ENCODE measurements at places on chromosomes 3 and 15.

- no peak for DNase-seq
These were observed 89.2 kb upstream of the SNRPA1 start for GRCh38 chr15:101384276-101384675.

GRCh38 chr3:189652042-189652441, 20.9 kb downstream of the TP63 start:
- no peak for DNase-seq

- peak; percentile 49 for DNase-seq
These were observed 16.8 kb downstream of the PLA2G4F start for GRCh38 chr15:42139596-42139995.

DNA sequence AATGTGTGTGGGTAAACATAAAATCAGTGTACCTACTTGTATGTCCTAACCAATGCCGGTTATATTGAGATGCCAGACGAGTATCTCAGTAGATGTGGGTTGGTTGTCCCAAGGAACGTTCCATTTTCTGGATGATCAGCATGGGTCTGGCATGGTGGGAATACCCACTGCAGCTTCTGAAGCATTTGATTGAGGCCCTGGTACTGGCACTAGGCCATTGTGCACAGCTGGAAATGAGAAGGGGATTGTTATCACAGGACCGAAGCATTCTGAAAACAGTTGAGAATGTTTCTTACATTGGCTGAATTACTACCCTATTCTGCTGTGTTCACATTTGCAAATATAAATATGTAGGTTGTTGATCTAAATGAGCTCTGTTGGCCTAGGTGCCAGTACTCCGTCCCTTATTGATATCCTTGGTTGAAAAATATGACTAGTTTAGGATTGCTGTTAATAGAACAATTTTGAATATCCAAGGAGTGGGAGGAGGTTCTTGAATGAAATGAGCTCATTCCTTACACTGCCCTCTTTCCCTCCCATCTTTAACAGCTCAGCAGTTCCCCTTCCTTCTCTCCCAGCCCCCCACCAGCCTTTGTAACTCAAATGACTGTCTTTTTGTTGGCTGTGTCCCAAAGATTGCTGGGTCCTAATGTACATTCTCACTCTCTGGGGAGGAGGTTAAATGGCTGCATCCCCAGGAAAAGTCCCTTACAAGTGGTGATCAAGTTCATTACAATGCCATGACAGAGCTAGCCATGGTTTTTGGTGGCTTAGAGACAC, 293.3 kb upstream of the TPM1 start:
- no peak for DNase-seq

DNA sequence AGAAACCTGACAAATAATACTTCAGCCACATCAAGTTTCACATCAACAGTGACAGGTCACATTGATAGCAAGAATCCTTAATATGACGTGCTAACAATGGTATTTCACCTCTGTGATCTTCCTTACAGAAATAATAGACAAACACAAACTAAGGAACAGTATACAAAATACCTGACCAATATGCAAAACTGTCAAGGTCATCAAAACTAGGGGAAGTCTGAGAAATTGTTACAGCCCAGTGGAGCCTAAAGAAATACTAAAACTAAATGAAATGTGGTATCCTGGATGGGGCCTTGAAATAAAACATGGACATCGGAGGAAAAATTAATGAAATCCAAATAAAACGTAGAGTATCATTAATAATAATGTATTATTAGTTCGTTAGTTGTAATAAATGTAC, 422.0 kb upstream of the ZNF385D start:
- no peak for DNase-seq

- no peak for DNase-seq
These were observed 434.5 kb downstream of the MCTP2 start for GRCh38 chr15:94665676-94666441.

DNA sequence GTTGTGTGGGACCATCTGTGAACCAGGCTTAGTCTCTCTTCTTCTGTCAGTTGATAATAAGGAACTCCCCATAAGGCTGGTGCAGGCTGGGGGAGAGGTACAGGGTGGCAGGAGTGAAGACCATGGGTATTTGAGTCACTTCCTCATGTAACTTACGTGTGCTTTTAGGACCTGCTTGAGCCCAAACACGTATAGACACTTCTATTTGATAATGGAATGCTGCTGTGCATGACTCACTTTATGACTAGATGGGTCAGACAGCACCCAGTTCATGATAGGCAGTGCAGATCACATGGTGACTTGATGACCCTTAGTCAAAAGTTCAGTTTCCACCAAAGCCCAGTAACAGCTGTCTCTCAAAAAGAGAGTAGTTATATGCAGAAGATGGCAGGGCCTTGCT, 490.9 kb downstream of the ZBBX start:
- no peak for DNase-seq

DNA sequence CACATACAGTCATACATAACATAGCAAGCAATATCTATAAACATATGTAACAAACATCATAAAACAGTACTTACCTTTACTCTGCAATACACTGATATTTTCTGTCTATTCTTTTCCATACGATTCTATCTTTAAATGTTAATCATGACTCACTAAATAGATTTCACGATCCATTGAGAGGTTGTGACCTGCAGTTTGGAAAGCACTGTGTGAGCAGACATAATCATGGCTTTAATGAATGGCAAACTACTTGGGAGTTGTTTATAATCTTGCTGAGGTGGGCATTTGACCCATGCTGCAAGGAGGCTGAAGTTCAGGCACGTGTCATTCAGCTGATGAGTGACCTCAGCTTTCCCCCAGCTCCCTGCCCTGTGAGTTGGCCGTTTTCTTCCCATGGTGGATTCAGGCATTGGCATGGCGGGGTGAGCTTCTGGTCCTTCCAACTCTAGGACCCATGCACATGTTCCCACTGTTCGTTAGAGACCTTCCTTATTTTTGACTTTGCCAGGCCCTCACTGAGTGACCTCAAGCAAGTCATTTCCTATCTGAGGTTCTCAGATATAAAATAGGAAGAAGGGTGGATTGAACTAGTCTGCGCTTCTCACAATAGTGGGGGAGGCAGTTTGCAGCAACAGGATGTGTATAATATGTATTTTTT, 41.7 kb downstream of the PAQR5 start:
- no peak for DNase-seq

GRCh38 chr3:18880691-18881090, 267.6 kb upstream of the KCNH8 start:
- no peak for DNase-seq

- DNase-seq, result peak; percentile 12
These were observed 73.4 kb downstream of the CCK start for GRCh38 chr3:42192334-42193200.

DNA sequence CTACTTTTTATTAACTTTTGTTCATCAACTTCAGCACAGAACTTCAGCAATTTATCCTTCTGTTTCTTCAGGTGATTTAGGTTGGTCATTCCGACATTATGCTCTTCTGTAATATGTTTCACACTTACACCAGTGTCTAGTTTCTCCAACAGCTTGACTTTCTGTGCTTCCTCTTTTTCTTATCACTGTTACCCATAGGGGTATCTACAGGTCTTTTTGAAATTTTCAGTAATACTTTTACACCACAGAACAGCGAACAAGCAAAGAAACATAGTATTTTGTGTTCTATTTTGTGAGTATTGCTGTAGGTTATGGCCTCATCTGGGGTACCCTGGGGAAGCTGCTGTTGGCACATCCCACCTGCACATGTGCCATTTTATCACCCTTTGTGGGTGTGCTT, 260.7 kb downstream of the NSUN3 start:
- DNase-seq, result no peak

DNA sequence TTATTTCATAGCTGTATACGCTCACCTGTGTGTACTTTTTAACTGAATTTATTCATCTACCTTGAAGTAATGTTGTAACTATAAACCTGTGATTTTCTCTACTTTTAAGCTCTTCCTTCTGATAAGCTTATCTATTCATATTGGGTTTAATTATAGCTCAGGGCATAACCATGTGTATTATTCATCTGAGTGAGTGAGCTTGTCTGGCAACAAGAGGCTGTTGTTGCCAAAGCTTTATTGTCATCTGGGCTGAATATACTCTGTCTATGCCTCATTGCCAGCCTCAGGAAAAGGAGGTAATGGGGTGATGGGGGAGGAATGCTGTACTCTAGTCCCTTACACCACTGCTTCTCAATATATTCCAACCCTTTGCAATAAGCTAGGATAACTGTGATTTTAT, 292.4 kb downstream of the UBE2E2 start:
- no peak for DNase-seq

DNA sequence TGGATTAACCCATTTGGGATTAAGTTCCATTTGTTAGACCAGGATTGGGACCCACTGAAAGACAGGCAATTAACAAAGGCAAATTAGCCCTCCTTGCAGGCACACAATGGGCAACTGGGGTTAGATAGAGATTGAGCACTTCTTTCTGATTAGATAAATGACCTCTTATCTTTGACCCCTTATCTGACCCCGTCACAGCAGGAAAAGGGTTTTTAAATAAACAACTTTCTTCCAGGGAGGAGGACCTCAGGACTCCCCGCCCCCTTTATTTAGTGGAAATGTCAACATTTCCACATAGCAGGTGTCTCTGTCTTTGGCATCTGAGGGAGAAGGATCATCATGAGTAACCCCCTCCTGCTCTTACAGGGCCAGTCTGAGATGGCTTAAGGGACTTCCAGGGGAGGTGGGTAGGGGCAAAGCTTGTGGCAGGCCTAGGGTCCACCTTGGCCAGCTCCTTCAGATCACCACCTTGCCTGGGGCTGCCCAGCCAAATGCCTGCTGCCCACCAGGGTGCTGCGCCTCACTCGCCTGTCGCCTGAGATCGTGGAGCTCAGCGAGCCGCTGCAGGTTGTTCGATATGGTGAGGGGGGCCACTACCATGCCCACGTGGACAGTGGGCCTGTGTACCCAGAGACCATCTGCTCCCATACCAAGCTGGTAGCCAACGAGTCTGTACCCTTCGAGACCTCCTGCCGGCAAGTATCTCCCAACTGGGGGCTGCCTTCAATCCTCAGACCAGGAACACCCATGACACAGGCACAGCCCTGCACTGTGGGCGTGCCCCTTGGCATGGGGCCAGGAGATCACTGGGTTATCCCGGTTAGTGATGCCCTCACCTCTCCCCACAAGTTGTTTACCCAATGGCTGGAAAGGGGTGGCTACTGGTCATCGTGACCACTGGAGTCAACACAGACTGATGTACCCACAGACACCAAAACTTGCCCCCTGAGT, 2.6 kb upstream of the WDR6 start:
- DNase-seq, result no peak

- DNase-seq, result no peak
These were observed 26.3 kb downstream of the NDUFB4 start for GRCh38 chr3:120622457-120622856.

GRCh38 chr15:32033186-32033890, 3.0 kb downstream of the CHRNA7 start:
- DNase-seq, result no peak

- peak; percentile 20 for DNase-seq
These were observed 17.3 kb downstream of the ZNF592 start for GRCh38 chr15:84765675-84766074.

DNA sequence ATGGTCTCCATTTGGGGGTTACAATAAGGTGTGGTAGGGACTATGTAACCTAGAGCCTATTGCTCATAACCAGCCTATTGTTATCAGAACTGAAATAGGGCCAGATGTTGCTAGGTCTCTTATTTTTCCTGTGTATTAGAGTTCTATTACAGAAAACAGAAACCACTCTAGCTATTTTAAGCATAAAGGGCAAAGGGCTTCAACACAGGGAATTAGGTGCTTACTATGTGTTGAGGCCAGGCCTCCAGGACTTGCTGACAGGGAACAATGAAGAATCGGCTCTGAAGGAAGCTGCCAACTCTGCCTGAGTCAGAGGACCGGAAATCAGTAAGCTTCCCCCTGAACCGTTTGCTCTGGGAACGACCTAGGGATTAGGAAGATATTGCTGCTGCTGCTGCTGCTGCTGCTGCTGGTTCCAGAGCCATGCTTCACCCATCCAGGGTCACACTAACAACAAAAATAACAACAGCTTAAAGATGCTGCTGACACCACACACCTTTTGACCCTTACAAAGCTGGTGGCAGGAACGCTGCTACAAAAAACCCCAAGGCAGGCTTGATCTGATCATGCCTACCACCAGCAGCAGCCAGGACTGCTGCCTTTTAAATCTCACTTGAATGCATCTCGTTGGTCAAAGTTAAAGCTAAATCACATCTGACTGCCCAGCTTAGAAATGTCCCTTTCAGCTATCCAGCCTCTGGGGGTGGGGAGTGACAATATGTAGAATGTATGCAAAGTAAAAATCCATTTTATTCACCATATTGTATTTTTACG, 276.9 kb upstream of the IL12A start:
- DNase-seq, result peak; percentile 77

- DNase-seq, result peak; percentile 49
These were observed 124.9 kb upstream of the PRR20G start for GRCh38 chr3:127412578-127413317.

- no peak for DNase-seq
These were observed 54.4 kb upstream of the HEG1 start for GRCh38 chr3:125110016-125110875.

- no peak for DNase-seq
These were observed 161.6 kb downstream of the ADAMTSL3 start for GRCh38 chr15:83815506-83815905.

- no peak for DNase-seq
These were observed 878 bp downstream of the SPPL2A start for GRCh38 chr15:50764461-50765194.

DNA sequence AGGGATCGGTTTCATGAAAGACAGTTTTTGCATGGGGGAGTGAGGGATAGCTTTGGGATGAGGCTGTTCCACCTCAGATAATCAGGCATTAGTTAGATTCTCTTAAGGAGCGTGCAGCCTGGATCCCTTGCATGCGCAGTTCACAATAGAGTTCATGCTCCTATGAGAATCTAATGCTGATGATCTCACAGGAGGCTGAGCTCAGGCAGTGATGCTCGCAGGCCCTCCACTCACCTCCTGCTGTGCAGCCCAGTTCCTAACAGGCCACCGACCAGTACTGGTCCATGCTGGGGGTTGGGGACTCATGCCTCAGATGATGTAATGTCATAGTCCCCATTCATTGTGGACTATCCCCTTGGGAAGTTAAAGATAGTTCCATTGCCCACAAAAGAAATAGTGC, 255.8 kb downstream of the CACNA2D3 start:
- no peak for DNase-seq

GRCh38 chr3:67083277-67083676, 85.2 kb downstream of the KBTBD8 start:
- no peak for DNase-seq

DNA sequence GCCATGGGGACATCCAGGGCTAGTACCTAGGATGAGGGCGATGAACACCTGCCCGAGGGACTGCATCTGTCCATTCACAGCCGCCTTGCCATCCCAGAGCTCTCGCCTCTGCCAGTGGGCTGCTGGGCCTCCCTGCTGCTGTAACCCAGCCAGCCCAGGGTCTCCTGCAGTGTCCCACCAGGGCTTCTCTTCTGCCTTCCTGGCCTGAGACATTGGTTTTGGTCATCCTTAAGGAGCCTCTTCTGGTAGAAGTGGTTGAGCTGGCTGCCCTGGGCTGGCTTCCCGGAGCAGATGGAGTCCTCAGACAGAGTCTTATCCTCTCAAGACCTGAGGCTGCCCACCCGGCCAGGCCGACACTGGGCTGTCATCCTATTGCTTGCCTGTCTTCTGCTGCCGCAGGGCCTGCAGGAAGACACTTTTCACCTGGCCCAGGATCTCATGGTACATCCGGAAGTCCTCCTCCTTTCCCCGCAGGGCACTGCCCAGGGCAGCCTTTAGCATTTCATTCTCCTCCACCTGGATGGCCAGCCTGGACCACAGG, 6.1 kb upstream of the HHATL start:
- DNase-seq, result peak; percentile 71
